ENCODE measurements at places on chromosomes 7 and 10.

DNA sequence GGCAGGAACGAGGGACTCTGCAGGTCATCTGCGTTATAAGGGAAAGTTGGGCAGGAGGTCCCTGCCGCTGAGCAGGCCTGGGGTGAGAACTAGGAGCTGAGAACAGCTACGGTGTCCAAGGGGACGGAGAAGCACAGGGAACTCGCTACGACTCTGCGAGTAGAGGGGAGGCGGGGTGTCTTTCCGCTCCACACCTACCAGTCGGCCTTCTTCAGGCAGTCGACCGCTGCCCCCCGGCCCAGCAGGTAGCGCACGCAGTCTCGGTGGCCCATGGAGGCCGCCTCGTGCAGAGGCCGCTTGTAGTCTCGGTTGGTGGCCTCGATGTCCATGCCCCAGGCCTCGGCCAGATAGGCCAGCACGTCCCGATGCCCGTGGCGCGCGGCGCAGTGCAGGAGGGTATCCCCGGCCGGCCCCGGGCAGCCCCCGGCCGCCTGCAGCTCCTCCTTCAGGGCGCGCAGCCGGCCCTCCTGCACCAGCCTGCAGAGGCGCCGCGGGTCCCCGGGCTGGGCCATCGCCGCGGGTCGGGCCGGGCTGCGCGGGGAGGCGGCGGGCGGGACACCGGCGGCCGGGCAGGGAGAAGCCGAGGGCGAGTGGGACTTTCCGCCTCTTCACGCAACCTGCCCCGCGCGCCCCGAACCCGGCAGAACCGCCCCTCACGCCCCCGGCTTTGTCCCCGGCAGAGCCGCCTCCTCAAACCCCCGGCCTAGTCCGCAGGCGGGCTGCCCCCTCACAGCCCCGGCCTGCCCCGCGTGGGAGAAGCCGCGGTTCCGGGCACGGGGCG, 660 bp downstream of the ANKRD16 start:
- peak; percentile 71 for DNase-seq

- peak; percentile 68 for DNase-seq
These were observed 54.4 kb downstream of the COBL start for GRCh38 chr7:51261950-51262795.

DNA sequence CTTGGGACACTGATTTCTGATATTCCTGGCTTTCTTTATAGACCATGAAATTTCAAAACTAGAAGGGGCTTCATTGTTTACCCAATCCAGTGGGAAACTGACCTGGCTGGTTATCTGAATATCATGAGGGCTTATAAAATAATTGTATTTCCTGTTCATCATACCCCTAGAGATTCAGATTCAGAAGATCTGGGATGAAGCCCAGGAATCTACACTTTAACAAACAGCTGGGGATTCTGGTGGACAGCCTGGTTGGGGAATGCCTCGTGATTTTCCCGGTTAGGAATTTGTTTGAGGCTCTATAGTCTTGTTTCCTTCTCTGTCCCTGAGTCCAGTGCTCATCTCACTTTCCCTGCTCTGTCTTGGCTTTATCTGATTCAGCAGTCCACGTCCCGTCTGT, 110.3 kb downstream of the ADRA2A start:
- no peak for DNase-seq

GRCh38 chr7:23072922-23073321, 32.7 kb upstream of the KLHL7 start:
- no peak for DNase-seq

DNA sequence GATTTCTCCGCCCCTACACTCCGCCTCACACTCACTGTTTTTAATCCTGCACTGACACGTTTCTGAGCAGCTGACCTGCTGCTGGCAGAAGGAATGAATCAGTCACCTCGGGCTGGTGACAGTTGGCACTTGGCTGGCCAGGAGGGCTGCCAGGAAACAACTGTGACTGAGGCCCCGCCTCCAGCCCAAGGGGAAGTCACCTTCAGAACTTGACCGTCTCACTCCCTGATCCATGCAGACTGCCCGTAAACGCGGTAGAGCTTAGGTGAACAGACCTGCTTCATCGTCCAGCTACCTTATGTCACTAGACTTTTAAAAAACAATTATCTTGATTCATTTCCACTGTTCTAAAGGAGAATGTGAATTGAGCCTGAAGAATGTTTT, 107.5 kb downstream of the DOCK1 start:
- peak; percentile 92 for DNase-seq

DNA sequence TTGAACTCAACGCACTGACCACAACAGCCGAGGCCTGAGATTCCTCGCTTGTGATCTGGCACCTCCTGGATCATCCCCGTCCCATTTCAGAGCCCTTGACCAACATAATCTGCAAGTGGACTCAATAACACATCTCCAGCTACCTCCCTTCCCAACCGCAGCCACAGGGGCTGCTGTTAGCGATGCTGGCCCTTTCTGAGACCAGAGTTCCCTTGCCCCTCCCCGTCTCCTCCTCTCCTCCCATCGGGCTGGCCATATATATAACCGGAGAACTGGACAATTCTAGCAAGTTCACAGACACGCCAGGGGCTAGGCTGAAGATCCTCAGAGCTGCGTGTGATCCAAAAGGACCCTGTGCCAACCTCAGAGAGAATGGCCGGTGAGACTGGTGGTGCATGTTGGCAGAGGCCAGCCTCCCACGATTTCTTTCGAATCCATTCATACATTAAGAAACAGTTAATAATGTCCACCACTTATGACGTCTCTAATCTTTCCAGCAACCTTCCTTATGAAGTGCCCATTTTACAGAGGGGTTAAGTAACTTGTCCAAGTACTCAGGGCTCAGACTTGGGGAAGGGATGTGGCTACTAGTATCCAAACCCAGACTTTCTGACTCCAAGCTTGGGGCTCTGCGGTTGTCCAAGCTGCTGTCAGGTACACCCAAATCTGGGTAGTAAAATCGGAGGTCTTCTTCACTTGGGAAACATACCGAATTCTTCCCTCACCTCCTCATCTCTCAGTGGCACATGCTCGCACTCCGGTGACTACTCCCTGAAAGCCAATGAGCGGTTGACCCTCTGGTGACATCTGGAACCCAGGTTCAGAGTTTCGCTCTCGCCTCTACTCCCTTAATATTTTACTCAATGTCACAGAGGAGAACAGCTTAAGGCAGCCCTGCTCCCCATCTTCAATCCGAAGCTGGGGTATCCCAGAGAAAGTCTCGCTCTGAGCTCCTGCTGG, 11.2 kb upstream of the FEZF1 start:
- no peak for DNase-seq

- DNase-seq = no peak
These were observed 121.6 kb downstream of the MTPAP start for GRCh38 chr10:30227481-30227880.

DNA sequence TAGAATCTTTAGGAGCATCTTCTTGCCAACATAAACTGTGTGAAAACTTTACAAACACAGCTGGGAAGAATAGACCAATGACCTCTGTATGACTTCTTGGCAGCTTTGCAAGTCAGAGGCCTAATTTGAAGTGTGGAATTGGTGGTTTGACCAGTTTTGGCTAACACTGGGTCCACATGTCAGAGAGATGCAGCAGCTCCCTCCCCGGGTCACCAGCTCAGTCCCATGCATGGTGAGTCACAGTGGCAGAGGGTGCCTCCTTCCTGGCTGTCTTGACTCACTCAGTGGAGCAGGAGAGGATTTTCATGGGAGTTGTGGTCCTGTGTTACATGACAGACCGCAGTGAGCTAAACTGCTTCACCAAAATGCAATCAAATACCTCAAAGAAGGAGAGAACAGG, 8.2 kb upstream of the STARD3NL start:
- DNase-seq = peak; percentile 32

- DNase-seq = no peak
These were observed 179.5 kb upstream of the CXCL12 start for GRCh38 chr10:44564361-44564760.

- no peak for DNase-seq
These were observed 2.7 kb upstream of the PWWP2B start for GRCh38 chr10:132394201-132394811.

GRCh38 chr7:23235813-23236221, 10.8 kb upstream of the GPNMB start:
- DNase-seq = no peak

DNA sequence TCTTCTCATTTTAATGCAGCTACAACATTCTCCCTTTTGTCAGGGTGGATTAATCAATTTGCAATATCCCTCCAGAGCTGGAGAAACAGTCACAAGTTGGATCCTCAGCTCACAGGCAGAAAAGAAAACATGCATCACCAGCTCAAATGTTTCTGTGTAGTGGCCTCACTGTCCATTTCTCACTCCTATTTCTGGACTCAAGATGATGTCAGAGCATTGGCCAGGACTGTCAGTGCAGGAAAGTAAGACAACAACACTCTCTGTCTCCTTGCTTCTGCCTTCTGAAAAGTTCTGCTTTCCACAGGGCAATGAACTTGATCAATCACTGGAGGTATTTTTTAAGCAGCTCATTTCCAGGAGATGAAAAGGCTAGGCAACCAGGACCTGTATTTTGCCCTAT, 8.2 kb upstream of the SVIL start:
- DNase-seq = no peak

GRCh38 chr10:30002426-30003266, 56.7 kb downstream of the JCAD start:
- DNase-seq = peak; percentile 75

DNA sequence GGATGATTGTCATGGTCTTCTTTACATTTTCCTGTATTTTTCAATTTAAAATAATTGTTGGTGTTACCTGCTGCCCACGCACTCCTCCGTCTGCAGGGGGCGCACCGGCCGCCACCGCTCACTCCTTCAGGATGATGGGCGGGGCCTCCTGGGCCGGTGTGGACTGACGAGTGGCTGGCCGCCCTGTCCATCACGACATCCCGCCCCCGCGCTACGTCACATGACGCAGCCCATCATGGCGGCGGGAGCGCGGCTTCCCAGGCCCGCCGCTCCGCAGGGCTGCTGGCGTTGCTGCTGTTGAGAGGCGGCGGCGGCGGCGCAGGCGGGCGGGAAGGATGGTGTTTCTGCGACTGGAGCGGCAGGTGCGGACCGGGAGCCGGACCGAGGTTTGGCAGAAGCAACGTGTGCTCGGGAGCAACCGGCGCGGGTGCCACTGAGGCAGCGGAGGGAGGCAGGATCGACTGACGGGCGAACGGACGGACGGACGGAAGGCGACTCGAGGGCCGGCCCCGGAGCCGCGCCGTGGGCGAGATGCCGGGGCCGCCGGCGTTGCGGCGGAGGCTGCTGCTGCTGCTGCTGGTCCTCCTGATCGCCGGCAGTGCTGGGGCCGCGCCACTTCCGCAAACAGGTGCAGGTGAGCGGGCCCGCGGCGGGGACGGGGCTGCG, at the start of gene LMTK2:
Gene LMTK2 (plus strand): TSS at position 216 of the 666 bp plus-strand sequence. CDS start 316 bp downstream, at position 532.
- DNase-seq = peak; percentile 96

DNA sequence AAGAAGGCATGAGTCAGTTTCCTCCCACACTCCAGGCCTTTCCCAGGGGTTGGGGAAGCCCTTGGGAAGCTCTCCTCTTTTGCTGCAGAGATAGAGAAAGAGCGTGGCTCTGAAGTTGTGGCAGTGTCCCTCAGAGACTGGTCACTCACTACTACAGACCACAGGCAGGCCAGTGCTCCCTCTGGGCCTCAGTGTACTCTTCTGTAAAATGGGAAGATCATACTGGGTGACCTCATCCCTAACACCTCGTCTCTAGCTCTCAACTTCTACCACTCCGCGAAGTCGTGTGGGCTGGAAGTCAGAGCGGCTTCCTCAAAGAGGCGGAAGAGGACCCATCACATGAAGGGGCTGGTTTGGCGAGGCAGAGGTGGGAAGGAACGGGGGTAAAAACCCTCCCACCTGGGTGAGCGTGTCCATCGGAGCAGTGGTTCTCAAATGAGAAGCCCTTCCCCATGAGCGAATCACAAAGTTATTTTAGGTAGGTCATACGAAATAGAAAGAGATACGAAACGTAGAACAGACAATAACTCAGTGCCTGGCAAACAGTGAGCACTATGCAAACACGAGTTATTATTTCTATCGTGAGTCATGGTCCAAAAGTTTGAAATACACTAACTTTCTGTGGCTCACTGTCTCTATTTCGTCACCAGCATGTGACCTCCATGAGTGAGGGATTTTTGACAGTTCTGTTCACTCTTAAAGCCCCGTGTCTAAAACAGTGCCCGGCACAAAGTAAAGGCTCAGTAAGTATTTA, 32.7 kb downstream of the PRKAG2 start:
- DNase-seq = no peak

- DNase-seq = no peak
These were observed 27.0 kb downstream of the AOC1 start for GRCh38 chr7:150879345-150879744.

- no peak for DNase-seq
These were observed 177.9 kb downstream of the CHN2 start for GRCh38 chr7:29372351-29373090.

DNA sequence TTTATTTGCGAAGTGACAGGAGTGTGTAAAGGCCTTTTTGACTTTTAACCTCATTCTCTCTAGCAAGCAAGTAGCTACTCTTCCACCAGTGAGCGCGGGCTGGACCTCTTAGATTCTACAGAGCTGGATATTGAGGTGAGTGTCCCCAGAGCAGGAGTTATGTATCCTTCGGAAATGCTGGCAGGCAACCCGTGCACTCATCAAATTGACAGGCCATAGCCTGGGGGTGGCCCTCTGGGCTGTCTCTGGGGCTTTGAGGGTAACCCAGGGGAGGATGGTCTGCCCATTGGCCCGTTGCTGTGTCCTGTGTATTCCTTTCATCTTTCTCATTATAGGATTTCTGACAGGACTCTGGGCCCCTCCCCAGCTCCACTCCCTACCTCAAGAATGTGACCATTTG, 6.1 kb upstream of the PVRIG start:
- DNase-seq = no peak

GRCh38 chr10:114436941-114437340, 32.6 kb upstream of the AFAP1L2 start:
- DNase-seq = no peak

DNA sequence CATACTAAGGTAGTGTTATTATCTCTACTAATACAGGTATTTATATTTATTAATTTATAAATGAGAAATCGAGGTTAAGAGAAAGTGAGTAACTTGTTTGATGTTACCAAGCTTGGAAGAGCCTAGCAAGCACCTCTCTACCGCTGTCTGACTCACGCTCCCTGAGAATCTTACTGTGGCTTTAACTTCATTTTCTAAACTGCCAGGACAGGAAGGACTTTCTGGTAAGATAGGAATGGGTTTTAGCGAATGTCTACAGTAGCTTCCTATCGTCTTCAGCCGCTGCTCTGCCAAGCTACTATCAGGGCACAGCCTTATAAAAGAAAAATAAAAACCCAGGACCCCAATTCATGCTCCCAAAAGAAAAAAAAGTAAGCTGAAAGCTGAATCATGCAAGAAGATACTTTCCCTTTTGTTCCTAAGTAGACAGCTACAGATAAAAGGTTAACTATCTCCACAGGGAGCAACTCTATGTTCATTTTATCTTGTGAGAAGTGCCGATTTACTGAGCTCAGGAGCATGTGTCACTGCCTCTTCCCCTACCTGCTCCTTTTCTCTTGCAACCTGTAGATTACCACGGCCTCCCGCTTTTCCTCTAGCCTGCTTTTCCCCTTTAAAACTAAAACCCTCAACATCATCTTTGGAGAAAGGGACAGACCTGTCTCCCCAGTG, 60.2 kb downstream of the THNSL1 start:
- DNase-seq = no peak

DNA sequence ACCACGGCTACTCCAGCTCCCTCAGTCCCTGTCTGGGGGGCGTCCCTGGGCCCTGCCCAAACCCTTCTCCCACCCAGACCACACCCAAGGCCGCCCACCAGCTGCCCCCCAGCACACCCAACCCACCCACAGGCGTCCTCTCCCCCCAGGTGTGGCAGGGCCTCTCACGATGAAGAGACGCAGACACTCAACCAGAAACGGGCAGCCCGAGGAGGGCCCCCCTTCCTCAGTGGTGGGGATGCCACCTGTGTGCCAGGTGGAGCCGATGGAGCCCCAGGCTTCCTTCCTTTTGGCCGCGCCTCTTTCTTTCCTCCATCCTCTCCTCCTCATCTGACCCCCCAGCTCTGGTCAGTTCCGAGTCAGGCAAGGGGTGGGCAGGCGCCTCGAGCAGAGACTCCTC, 28.7 kb downstream of the ADGRA1 start:
- DNase-seq = no peak

Data from mucosa of descending colon (tissue), 3 donors.